ENCODE measurements at places on chromosomes 7 and 10. TPM values are rescaled to one million over a fixed set of nuclear protein-coding genes. Genes with fewer than 3 reads are reported as not detected.

Gene ITPRID1
- not detected for total RNA-seq

Gene TAS2R41
- not detected for total RNA-seq

Gene RAMP3
- total RNA-seq = not detected

Gene SPDYE9
- total RNA-seq = not detected

Gene ZNF365
- total RNA-seq = 0.05 TPM

Gene TFPI2
- 87.4 TPM for total RNA-seq

Gene CALHM1
- not detected for total RNA-seq
